ENCODE measurements at places on chromosomes 3 and 15.

- DNase-seq: no peak
Observed at GRCh38 chr3:8497582-8497981, 4.0 kb upstream of the LMCD1 start.

- no peak for DNase-seq
Observed at GRCh38 chr3:103227651-103228050, 792.8 kb downstream of the ZPLD1 start.

DNA sequence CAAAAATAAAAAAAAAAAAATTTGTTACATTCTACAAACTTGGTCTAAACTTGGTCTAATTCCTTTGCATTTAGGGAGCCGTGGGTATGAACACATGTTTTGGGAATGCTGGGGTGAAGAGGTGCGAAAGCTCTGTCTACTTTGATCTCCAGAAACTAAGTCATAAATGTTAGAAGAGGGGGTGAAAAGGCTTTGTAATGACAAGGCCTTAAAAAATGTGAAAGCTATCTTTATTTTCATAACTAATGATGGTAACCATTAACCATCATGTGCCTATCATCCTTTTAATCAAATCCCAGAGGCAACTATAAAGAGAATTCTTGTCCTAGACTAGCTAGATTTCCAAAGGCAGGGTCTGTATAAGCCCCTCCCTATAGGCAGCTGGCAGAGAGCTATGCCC lies 60.9 kb downstream of the PRICKLE2 start:
- DNase-seq: no peak

- no peak for DNase-seq
Observed at GRCh38 chr15:90994059-90994416, 297 bp downstream of the PRC1 start.

DNA sequence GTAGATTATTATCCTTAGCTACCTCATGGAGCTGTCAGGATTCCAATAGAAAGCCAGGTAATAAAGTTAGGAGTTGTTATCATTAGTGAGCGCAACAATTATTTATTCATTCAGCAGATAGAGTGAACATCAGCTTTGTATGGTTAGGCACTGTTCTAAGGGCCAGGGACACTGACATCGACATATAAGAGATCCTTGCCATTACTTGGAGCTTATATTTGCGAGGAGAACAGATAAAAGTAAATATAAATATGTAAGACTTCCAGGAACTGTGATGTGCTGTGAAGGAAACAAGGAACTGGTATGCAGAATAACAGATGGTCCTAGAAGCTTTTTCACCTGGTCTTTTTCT lies 473 bp downstream of the LSM3 start:
- no peak for DNase-seq

- no peak for DNase-seq
Observed at GRCh38 chr15:66494262-66494661, 3.3 kb downstream of the SNAPC5 start.
